ENCODE measurements at places on chromosomes 6 and 20.

DNA sequence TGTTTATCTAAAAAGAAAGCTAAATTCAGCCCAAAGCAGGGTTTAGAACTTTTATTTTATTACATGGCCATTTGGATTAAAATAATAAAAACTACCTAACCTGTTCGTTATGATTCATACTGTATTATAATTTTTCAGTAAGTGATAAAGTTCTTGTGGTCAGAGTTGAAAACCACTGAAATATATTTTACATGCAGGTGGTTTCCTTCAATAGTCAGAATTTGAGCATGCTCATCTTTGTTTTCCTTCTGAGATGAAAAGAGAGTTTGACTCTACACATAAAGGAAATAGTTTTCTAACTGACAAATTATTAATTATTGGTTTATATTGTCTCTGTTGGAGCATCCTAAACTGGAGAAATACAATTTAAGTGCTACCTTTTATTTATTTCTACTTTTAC, 114.0 kb upstream of the FKBP1C start:
- DNase-seq = no peak

DNA sequence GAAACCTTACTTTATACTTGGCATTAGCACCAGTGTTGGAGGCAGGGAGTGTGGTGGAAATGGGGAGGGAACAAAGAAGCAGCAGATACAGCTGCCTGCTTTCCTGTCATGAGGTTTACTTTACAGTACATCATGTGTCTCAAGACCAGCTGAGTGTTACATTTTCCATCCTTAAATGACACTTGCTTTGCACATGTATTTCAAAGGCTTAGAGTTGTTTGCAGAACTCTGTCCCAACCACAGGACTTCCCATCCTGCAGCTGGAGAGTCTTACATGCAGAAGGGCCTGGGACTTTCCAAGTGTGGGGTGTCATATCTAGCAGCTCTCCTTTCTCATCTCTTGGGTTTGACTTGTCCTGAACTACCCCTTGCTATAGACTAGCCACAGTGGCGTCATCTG, 395.9 kb downstream of the DHX35 start:
- DNase-seq = no peak

- no peak for DNase-seq
Measured at GRCh38 chr6:150567380-150567779, 32.3 kb upstream of the PLEKHG1 start.

GRCh38 chr20:16490696-16491095, 82.6 kb downstream of the KIF16B start:
- DNase-seq = no peak

DNA sequence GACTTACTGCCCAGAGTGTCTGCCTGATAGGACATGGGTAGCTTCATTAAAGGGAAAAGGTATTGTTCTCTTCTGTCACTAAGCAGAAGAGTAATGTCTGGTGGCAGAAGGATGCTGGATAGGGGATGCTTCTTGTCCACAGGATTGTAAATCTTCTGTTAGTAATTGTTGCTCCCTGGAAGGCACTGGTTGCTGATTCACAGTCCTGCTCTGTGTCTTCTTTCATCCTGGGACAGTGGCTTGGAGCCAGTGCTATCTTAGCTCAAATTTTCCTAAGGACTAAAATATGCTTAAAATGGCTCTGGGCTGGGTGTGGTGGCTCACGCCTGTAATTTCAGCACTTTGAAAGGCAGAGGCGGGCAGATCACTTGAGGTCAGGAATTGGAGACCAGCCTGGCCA, 48.0 kb downstream of the SYTL3 start:
- no peak for DNase-seq

DNA sequence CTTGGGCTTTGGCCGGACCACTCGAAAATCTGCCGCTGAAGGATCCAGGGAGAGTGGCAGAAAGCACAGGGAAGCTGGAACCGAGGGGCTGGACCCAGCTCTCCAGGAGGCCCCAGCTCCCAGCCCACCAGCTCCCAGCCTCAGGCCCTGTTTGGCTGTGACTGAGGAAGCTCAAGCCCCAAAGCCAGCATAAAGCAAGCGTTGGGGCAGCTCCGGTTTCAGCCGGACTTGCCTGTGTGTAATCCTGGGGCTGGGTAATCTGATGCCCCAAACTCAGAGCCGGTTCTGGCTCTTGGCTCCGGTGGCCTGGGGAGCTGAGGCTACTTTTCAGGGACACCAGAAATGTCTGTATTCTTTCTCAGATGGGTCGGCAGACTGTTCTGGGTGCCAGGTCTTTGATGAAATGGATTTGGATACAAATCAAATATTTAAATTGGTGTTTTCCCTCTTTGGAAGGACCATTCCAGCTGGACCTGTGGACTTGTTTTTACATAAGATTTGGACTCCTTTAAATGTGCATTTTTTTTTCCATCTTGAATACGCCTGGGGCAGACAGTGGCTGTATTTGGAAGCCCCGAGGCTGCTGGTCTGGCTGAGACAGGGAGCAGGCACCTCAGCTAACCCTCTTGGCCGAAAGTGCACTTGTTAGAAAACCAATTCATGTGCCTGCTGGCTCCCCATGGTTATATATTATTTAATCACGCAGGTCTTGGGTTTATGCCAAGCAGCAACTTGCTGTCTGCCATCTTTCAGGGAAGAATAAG, 29.7 kb downstream of the RPP40 start:
- DNase-seq = no peak

DNA sequence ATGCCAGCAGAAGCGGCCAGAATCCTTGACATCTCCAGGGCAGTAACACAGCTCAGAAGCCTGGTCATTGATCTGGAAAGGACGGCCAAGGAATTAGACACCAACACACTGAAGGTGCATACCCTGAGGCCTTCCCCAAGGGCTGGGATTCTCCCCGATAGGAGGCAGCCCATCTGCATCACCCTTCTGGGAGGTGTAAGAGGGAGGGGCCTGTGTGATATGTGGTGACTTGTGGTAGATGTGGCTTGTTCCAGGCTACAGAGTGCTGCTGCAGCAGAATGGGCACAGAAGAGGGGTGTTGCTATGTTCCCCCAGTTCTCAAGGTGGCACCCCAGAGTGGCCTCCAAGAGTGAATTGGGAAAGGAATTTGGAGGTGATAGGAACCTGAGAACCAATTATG, 11.2 kb downstream of the TRIM40 start:
- DNase-seq = no peak

GRCh38 chr20:34242879-34243278, 1.7 kb downstream of the ASIP start:
- DNase-seq = no peak

GRCh38 chr6:11754625-11755271, 23.9 kb downstream of the ADTRP start:
- no peak for DNase-seq

GRCh38 chr20:7912551-7912950, 27.7 kb downstream of the HAO1 start:
- DNase-seq = no peak

- DNase-seq = no peak
Measured at GRCh38 chr6:125451750-125452149, 150.0 kb upstream of the HDDC2 start.

DNA sequence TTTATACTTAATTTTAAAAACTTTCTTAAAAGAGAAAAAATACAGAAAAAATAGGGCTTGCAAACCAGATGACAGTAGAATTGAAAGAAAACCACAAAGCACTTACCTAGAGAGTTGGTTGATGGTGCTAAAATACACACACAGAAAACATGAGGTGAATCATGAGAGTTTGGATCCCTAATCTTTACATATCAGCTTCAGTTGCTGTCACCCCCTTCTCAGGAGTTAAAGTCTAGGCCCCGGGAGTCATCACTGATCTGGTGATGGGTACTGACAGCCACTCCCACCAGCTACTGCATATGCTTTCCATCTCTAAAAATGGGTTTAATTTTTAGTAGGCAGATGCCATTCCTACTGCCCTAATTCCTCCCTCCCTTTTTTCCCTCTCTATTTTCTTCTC, 16.7 kb downstream of the TSBP1 start:
- DNase-seq = no peak

DNA sequence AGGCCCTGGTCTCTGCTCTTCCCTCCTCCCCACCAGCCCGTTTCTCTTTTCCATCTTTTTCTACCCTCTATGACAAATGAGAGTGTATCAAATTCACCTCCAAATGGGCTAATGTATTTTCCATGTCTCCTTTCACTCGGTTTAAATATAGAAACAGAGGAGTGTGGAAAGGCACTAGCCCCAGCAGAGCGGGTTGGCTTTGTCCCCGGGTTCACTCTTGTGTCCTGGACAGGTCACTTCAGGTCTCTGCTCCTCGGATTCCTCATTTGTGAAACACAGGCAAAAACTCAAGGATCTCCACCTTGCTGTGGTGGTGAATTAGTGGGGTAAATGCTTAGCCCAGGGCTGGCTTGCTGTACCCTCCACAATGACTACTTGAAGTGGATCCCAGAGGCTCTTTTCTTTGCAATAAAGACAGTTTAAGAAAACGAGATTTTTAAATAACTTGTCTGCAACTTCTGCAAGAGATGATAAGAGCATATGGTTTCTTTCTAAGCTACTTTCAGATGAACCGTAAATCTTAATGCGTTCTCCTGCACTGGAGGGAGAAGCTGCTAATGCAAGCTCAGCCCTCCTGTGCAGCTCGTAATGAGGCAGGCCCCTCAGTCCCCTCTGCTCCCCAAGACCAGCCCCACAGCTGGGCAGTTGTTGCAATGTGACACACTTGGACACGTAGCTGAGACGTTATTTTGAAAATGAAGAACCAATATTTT, 292.9 kb downstream of the THBS2 start:
- DNase-seq = no peak

- DNase-seq = no peak
Measured at GRCh38 chr20:14838663-14839628, 501.5 kb upstream of the FLRT3 start.

GRCh38 chr6:157143171-157143889, 180.0 kb downstream of the TMEM242 start:
- DNase-seq = peak; percentile 81

DNA sequence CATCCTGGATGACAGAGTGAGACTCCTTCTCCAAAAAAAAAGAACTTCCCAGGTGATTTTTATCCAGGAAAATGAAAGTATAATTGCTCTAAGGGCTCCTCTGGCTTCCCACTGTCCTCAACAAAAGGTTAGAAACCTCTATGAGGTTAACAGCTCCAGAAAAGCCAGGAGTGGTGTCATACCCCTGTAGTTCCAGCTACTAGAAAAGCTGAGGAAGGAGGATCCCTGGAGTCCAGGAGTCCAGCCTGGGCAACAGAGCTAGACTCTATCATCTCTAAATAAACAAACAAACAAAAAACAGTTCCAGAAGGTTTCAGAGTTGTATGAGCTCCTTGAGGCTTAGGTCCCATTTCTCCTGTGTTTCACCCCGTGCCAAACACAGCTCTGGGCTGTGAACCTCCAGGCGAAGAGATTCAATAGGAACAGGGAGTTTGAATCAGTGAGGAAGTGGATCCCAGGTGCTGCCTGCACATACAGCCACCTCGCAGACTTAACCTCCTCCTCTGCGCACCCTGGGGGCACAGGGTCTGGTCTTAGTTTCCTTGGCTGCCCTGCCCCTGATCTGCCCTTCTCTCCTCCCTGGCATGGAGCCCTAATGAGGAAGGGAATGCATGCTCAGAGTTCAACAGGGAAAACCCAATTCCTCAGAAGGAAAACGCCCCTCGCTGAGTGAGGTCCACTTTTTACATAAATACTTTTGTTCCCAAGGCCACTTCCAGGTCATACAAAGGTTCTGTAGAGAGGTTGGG, 31.0 kb downstream of the ZC3H12D start:
- no peak for DNase-seq

DNA sequence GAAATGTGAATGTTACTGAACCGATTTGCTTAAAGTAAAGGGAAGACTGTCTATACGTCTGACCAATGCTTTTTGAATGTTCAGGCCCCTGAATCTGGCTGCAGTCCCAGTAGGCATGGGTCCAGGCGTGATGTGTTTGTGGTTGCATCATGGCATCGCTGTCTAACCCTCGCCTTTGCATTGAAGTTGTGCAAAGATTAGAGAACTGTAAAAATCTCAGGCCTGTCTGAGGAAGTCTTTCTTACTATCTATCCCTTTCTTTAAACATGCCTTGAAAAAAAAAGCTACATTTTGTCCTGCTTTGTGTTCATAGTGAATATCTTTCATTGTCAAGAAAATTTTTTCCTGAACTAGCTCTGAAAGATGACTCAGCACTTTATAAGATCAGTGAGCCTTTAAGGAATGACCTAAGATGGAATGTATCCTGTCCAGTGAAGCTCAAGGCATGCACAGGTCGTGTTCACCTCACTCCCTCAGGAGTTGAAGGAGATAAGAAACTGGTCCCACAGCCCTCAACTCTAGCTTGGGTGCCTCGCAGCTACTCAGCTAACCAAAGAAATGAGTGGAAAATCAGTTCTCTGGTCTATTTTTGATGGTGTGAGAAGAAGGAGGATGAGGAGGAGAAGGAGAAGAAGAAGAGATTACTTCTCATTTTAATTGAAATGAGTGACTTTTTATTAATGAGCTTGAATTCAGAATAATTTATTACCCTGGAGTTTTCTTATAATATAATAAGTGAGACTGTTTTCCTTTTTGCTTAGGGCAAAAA, 48.6 kb downstream of the TPD52L1 start:
- DNase-seq = no peak

DNA sequence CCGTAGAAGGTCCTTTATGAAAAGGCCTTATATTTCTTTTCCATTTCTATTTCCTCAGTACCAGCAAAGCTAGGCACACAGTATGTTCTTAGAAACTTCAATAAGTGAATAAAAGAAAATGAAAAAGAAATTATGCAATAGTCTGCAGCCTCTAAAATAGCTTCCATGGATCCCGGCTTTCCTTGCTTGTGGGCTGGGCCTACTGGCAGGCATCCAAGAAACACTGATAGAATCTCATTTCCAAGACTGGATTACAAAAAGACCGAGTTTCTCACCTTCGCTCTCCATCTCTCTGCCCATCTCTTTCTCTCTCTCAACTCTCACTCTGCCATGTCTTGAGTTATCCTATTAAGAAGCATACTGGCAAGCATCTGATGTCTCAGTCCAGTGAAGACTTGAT, 187.5 kb upstream of the FKBP1C start:
- DNase-seq = no peak

DNA sequence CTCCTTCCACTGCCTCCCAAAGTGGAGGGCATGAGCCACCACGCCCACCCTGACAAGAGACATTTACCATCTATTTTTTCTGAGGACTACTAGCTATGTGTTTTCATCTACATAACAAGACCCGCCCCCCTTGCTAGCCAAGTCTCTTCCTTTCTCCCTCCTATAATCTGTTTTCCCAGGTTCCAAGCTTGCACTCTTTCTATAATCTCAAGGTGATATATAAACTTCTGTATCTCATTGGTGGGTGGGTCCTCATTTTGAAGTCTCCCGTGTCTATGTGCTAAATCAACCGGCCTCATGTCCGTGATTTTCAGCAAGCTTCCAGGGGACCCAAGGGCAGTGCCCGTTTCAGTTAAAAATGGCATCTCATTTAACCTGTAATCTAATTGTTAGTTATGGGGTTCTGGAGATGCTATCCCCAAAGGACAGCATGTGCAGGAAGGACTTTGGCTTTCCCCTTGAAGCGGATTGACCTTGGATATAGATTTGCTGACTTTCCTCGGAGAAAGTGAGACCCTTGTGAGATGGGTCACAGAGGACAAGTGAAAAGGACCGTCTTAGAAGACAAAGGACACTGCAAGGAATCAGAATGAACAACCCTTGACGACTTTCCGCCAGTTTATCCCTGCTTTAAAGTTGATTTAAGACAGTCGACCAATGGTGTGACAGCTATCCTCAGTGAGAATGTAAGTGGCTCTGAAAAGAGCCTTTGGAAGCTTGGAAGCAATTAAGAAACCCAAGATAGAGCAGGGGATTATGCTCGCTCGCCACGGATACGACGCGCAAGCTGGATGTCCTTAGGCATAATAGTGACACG, 22.4 kb downstream of the OR2B2 start:
- no peak for DNase-seq

GRCh38 chr20:35908007-35908406, 46.3 kb downstream of the SCAND1 start:
- DNase-seq = no peak

- no peak for DNase-seq
Measured at GRCh38 chr6:32815115-32815514, 1.7 kb downstream of the HLA-DOB start.

All from NCI-H1694 (cell line).